CD4-positive, alpha-beta T cell (primary cell): ENCODE measurements at places on chromosomes 1 and 21. TPM values are rescaled to one million over a fixed set of nuclear protein-coding genes. Genes with fewer than 3 reads are reported as not detected.

The GBP7 gene
- not detected for total RNA-seq

The LMOD1 gene
- total RNA-seq = not detected

The LCE2B gene
- total RNA-seq = not detected

The JTB gene
- total RNA-seq = 80.4 TPM

The WNT2B gene
- 0.67 TPM for total RNA-seq

The BCAR3 gene
- total RNA-seq = 0.47 TPM

The TNFRSF18 gene
- 17.8 TPM for total RNA-seq

The IL12RB2 gene
- 1.2 TPM for total RNA-seq

The PTPRU gene
- total RNA-seq = 0.16 TPM

The UBL4B gene
- not detected for total RNA-seq

The PEAR1 gene
- total RNA-seq = 0.20 TPM

The HSPG2 gene
- total RNA-seq = 11.0 TPM

The FMO1 gene
- not detected for total RNA-seq

The DCST1 gene
- 0.39 TPM for total RNA-seq

The PATJ gene
- total RNA-seq = 54.1 TPM

The LINGO4 gene
- 0.16 TPM for total RNA-seq
